ENCODE measurements at places on chromosomes 5 and 9.

DNA sequence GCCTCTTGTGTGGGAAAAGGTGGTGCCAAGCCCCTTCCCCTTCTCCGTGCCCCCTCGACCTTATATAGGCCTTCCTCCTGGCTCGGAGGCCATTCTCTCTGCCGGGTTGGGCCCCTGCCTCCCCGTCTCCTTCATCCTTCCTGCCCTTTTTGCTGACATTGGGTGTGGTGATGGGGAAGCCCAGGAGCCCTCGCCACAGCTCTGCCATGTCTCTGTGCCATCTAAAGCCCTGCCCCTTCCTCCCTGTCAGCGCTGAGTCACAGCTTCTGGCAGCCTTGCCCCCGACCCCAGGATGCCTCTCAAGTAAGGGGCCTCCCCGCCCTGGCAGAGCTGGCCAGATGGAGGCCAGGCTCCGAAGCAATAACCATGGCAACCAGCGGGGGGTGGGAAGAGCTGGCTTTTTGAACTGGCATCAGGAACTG, 30.4 kb downstream of the JADE2 start:
- DNase-seq: no peak

- no peak for DNase-seq
Measured at GRCh38 chr5:126561908-126562307, 33.1 kb downstream of the ALDH7A1 start.

DNA sequence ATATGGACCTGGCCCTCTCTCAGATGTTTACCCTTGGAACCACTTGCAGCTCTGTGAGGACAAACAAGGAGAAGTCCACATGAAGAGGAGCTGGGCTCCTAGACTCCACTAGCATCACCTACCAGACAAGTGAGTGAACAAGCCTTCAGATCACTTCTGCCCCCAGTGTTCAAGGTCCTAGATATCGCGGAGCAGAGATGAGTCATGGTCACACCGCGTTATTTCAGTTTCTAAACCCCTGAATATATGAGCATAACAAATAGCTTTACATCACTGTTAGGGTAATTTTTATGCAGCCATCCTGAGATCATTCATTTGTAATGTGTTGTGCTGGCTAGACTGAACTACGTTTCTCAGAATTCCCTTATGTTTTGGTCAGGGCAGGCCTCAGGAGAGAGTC, 77.0 kb upstream of the DAP start:
- DNase-seq: no peak

GRCh38 chr5:169832845-169833244, 147.4 kb downstream of the INSYN2B start:
- no peak for DNase-seq

DNA sequence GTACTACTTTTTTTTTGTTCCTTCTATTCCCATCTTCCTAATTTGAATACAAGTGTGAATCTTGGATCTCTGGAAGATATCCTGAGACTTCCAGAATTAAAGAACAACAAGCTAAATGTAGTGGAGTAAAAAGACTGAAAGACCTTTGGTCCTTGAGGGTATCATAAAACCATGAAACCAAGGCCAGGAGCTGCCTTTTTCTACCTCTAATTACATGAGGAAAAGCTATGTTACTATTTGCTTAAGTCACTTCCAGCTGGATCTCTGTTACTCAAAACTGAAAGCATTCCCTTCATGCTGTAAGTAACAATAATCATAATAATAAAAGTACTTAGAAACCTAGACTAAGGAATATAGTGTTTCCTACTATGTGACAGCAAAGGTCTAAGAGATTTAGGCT, 649.6 kb downstream of the KCTD16 start:
- DNase-seq: no peak

- no peak for DNase-seq
Measured at GRCh38 chr5:31120642-31120948, 72.9 kb upstream of the CDH6 start.

DNA sequence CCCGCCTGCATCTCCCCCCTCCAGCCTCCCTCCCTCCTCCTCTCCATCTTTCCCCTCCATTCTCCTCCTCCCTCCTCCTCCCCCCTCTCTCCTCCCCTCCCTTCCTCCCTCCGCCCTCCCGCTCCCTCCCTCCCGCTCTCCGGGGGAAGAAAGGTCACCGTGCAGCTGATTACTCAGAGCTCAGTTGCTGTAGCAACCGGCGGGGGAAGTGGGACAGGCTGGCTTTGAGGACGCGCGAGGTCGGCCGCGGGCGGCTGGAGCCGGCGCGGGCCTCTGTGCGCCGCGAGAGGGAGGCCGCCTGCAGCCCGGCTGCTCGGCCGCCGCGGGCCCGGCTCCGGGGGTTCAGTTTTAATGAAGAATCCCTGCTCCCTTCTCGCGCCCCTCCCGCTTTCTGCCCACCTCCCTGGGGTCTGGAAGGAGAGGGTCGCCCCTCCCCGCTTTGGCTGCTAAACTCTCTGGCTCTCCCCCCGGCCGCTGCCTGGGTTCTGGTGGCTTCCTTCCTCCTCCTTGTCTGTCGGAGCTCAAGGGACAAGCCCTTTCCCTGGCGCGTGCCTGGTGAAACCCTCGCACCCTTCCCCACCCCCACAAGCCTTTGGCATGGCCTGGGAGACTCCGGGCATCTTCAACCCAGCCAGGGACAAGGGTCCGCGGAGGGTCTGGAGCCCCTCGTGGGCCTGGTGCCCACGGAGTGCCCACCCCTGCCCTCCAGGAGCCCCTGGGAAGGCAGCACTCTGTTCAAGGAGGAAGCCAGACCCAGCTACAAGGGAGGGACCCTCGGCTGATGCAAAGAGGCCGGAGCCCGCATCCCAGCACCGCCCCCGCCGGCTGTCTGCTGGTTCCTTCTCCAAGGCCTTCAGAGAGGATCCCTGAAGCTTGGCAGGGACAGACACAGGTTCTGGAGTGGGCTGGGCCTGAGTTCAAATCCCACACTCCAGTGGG, 160.3 kb downstream of the C9orf50 start:
- peak; percentile 99 for DNase-seq

GRCh38 chr5:125115195-125115525, 368.7 kb upstream of the ZNF608 start:
- no peak for DNase-seq

- DNase-seq: no peak
Measured at GRCh38 chr5:179333796-179334761, 11.2 kb downstream of the ADAMTS2 start.

GRCh38 chr5:25064306-25064705, 419.5 kb upstream of the CDH10 start:
- DNase-seq: no peak

DNA sequence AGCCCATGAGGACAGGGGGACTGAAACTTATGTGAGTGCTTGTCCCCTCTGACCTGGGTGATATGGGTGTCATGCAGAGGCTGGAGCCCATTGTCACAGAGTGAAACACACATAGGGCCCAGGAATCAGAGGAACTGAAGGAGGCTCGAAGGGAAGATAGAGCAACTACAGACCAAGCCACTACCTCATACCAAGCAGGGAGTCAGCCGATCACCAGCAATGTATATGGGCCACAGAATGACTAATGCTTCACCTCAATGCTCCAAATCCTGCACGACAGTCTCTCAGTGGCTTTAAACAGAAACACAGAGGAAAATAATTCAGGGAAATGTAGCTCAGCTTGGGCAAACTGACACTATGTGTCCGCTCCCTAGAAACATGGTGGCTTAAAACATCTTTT, 8.9 kb upstream of the FBXW11 start:
- no peak for DNase-seq

GRCh38 chr9:128208946-128209669, 5.9 kb downstream of the DNM1 start:
- DNase-seq: no peak

- no peak for DNase-seq
Measured at GRCh38 chr9:25703701-25704357, 25.6 kb upstream of the TUSC1 start.

- no peak for DNase-seq
Measured at GRCh38 chr5:2660315-2660714, 91.2 kb downstream of the IRX2 start.

DNA sequence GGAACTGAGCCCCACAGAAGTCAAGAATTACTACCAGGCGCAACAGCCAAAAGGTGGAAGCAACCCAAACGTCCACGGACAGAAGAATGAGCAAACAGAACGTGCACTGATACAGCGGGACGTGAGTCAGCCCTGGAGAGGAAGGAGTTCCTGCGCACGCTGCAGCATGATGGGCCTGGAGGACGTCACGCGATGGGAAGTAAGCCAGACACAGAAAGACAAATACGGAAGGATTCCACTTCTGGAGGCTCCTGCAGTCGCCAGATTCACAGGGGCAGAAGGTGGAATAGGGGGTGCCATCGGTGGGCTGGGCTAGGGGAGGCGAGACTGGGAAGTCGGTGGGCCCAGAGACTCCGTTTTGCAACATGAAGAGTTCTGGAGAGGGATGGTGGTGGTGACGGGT, 80.3 kb upstream of the PHYKPL start:
- DNase-seq: no peak

GRCh38 chr5:102596113-102596512, 97.3 kb upstream of the SLCO6A1 start:
- no peak for DNase-seq

- DNase-seq: peak; percentile 93
Measured at GRCh38 chr9:98974994-98975712, 31.4 kb downstream of the COL15A1 start.

DNA sequence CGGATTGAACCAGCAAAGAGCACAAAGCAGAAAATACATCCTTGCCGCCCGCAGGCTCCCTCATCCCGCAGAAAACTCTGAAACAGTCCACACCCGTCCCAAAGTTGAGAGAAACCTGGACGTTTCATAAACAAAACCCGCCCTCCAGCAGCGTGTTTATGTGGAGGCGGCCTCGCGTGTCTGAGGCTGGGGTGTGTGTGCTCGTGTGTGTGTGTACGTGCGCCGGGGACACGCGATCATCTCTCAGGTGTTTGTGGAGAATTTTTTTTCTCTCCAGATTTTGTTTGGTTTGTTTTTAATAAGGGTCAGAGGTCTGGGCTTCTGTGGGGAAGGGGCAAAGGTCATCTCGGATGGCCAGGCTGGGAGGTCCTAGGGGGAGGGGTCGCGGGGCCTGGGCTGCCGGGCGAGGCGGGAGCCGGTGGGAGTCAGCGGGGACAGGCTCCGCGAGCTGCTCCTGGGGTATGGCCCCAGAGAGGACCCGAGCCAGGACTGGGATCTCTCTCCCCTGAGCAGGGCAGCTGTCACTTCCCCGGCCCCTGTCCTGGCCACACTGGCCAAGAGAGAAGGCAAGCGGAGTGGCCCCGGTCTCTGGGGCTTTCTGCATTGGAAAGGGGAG, 206.4 kb downstream of the C9orf50 start:
- DNase-seq: peak; percentile 75

DNA sequence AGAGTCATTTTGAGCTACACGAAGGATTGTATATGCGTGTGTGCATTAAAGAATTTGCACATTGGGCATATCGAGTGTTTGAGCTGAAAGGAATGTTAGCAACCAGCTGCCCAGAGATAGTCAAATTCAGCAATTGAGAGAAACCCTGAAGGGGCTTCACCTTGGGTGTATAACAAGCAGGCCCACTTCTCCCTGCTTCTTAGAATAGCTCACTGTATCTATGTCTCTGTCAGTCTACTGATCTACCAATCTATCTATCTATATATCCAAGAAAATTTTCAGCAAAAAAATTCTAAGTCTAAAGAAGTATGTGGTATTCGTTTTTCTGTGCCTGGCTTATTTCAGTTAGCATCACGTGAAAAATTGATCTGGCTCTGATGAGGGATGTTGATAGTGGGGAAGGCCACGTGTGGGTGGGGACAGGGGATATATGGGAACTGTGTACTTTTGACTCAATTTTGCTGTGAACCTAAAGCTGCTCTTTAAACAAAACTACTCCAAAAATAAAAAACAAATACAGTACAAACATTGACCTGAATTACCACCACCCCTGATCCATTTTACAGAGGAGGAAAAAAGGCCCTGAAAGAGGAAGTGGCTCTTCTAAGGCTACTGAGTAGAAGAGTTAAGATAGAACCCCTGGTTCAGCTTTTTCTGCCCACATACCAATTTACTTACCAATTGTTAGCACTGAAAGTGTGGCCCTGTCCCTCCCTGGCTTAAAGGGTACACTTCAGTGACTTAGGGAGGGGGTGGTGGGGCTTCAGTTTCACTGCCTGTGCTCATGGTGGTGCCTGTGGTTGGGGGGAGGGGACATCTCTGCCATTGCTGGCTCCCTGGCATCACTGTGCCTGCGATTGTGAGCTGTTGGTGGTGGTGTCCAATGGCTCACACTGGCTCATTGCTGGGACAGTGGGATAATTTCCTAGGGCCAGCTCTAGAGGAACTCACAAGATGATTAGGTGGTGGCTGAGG, 141.8 kb downstream of the DOCK2 start:
- DNase-seq: no peak

DNA sequence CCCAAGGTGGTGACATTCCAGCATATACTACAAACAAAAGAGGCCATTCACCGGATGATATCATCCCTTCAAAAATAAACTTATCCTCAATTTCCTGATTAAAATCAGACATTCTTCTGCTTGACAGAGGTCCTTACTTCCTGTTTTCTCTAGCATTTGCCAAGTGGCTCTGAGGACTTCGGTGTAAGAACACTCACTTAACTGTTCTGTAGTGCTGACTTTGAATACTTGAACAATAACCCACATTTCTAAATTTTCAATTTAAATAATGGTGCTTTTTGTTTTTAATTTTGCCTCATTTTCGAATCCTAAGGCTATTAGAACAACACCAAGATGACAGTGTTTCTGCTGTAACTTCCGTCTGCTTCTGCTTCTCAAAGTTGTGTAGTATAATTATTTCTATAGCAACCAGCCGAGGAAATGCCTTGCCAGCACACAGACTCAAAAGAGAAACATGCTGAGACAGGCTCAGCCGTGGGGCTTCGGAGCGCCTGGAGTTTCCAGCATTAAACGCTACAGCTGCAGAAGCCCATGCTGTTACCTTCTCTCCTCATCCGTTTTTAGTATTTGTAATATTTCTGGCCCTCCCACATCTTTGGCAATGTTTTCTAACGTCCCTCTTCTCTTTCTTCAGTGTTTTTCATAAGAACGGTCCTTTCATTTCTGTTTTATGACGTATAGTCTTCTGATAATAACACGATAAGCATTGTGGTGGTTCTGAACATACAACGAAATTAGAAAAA, 19.5 kb upstream of the ANXA1 start:
- DNase-seq: peak; percentile 80

- no peak for DNase-seq
Measured at GRCh38 chr9:93828331-93829097, 126.6 kb downstream of the BARX1 start.

DNA sequence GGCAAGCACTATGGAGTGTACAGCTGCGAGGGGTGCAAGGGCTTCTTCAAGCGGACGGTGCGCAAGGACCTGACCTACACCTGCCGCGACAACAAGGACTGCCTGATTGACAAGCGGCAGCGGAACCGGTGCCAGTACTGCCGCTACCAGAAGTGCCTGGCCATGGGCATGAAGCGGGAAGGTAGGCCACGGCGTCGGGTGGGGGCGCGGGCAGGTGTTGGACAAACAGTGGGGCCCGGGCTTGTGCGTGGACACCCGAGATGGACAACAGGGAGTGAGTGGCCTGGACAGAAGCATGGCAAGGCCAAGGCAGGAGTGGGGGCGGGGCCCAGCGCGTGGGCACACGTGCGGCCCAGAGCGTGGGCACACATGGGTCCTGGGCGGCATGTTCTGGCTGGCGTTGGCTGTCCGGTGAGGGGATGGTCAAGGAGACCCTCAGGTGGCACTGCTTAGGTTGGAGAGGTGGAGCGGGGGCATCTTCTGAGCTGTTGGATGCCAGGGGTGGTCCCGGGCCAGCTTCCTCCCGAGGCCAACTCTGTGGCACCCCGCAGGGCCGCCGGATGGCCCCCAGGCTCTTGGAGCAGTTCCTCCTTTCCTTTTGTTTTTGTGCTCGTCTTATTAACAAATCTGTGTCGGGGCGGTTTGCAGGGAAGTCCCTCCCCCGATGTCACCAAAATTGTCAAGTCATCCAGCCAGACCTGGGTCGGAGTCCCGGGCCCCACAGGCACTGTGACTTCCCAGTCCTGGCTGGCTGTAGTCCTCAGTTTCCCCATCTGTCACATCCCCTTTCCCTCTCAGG, 82.9 kb downstream of the RXRA start:
- no peak for DNase-seq

Measured in sciatic nerve (tissue), 2 donors.